ENCODE measurements at places on chromosomes 5 and 9.

GRCh38 chr5:97750576-97750975 is 567.5 kb upstream of the RIOK2 start:
- DNase-seq, result no peak

GRCh38 chr9:116757030-116757429 is 69.9 kb downstream of the TRIM32 start:
- no peak for DNase-seq

DNA sequence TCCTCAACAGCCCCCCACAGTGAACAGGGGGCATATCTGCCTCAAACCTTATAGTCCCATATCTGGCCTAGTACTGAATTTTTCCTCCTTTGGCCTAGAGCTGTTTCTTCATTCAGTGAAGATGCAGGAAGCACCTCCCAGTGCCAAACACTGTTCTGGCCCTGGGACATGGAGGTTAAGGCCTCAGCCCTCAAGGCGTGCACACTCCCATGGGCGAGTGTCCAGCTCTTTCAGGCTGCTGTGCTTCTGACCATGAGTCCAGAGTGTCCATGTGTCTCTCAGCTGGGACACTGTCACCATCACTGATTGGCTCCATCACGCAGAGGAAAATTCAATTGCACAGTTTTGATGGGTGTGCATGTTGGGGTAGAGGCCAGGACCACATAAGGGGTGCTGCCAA is 151.5 kb downstream of the PAX5 start:
- DNase-seq, result no peak

- peak; percentile 23 for DNase-seq
Observed at GRCh38 chr5:40165789-40166728, 513.7 kb upstream of the PTGER4 start.

- peak; percentile 76 for DNase-seq
Observed at GRCh38 chr5:126449751-126450271, 26.6 kb downstream of the GRAMD2B start.

DNA sequence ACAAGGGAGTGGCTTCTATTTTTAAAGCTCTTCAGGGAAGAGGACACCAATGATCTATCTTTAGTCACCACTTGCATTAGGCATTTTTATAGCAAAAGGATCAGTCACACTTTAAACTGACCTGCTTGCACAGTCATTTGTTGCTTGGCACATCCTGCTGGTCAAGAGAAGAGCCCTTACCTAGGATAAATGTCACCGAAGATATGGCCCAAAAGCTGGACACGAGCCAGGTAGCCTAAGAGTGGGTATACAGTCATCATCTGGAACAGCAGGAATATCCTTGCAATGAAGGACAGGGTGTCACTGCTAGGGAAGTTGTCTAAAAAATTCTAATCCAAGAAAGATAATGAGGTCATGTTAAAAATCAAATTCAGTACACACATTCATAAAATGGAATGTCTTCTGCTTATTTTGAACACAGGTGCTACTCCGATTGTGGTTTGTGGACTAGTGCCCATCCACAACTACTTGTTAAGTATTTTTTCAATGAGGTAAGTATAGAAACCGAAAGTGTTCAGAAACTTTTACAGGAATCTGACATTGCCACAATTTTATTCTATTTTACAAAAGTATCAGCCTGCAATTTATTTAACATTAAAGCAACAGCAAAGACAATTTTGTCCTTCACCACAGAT is 78.4 kb downstream of the SLC38A9 start:
- peak; percentile 35 for DNase-seq

DNA sequence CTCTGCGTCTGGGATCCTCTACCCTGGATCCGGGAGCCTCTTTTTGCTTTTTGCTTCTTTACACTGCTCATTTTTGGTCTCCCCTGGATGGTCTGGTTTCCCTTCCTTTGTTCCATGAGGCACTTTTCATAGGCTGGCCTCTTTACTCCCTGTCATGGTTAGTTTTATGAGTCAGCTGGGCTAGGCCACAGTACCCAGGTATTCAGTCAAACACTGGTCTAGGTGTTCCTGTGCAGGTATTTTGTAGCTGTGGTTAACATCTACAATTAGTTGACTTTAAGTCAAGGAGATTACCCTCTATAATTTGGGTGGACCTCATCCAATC is 17.5 kb downstream of the ANKRD33B start:
- no peak for DNase-seq

DNA sequence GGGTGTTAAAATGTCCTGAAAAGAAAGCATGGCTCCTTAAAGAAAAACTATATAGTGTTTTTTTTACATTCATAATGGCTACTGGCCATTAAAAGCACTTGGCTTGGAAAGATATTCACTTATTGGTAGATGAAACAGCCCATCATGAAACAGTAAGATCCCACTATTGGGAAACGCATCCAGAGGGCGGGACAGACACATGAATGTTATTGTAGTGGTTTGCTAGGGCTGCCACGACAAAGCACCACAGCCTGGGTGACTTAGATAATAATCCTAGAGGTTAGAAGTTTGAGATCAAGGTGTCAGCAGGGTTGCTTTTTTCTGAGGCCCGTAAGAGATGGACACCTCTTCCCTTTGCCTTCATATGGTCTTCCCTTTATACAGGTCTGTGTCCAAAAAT is 139.4 kb upstream of the ANKH start:
- DNase-seq, result no peak

GRCh38 chr9:129310666-129311350 is 132.7 kb upstream of the IER5L start:
- peak; percentile 5 for DNase-seq

GRCh38 chr5:72018143-72018803 is 89.0 kb upstream of the MAP1B start:
- peak; percentile 69 for DNase-seq

Data from activated naive CD4-positive, alpha-beta T cell treated with anti-CD3 and anti-CD28 coated beads, Interleukin-2, amount 10 ng/mL, durations not matched to agents 7 days and 5 days (primary cell).